ENCODE measurements at places on chromosomes 5 and 9.

- DNase-seq: no peak
Measured at GRCh38 chr5:180639741-180640610, 9.4 kb downstream of the FLT4 start.

DNA sequence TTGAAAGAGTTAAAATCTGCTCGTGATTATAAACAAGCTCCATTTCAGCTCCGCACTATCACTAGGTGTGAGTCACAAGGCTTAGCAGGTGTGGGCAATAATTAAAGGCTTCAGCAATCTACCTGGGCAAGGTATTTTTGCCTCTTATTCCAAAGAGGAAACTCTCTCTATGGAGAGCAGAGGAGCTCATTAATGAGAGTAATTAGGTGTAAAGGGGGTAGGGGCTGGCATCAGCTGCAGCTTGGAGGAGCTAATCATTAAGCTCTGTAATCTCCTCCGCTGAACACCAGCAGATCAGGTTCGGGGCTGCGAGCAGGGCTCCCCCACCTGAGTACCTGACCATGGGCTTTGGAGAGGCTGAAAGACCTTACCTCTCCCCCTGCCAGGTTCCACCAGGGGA lies 129.2 kb downstream of the CRB2 start:
- DNase-seq: no peak

DNA sequence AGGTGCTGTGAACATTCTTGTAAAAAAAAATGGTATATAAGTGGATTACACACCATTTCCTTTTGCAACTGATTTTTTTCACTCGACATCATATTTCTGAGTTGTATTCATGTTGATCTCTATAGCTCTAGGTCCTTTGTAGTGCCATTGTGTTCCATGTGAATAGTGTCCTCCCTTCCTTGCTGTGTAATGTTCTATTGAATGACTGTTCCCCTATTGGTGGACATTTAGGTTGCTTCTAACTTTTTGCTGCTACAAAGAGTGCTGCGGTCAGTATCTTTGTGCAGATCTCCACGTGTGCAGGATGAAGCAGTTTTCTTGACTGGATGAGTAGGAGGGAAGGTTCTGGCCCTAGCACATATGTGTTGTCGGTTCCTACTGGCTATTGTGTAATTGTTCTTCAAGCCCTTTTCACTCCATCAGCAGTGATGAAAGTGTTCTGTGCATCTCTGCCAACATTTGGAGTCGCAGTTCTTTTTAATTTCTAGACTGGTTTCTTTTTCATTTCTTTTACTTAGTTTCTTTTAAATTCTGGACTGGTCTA lies 20.2 kb downstream of the DAB2IP start:
- no peak for DNase-seq

GRCh38 chr5:150438873-150439546 lies 10.5 kb downstream of the RPS14 start:
- DNase-seq: no peak

GRCh38 chr9:106758911-106759310 lies 104.1 kb upstream of the ZNF462 start:
- no peak for DNase-seq

DNA sequence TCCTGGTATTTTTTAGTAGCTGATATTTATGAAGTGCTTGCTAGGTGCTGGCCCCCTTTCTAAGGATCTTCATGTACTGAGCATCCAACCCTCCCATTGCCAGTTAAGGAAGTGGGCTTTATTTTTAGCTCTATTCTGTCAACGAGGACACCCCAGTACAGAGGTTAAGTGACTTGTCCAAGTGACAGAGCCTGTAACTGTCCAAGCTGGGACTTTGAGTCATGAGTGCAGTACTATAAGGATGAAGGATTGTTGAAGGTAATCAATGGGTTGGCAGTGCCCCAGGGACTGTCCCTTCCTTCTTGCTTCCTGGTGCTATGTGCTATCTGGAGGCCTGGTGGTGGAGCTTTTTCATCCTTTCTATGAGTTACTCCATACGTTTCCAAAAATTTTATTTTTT lies 18.0 kb upstream of the FABP6 start:
- DNase-seq: no peak

DNA sequence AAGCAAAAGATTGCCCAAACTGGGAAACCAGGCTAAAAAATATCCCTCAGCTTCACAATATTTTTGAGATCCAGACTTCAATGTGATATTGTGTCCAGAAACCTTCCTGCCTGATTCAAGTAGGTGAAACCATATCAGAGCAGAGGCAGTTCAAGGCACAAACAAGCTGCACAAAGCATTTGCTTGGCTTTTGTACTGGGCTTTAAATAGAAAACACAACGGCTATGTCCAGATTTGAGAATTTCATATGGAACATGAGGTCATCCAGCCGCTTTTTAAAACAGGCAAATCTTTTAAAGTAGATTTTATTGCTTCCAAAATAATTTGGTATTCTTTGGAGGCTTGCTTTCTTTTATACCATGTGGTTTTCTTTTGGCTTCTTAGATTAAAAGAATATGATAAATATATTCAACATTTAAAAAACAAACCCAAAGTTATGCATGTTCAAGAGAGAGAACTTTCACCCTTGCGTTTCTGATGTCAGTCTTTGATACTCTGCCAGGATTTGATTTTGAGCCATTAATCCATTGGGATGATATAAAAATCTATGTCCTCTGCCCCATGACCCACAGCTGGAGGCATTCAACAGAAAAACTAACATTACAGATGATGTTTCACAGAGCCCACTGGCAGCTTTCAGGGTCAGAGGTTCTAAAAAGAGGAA lies 29.0 kb upstream of the CCDC112 start:
- DNase-seq: no peak

- DNase-seq: no peak
Measured at GRCh38 chr5:160802592-160802991, 49.4 kb downstream of the ATP10B start.

DNA sequence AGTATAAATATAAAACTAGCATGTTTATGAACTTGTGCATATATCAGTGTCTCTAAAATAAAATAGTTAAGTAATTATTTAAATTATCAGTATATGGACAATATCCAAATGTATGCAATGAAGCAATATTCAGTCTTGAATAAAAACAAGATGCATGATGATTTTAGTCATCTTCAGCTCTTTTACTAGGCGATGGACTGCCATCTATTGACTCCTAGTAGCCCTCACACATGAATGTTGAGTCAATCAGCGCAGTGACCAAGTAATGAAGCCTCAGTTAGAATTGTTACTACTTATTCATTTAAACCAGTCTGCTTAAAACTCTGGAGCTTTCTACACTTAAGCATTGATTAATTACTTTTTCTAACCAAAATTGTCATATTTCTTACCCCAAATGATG lies 92.9 kb upstream of the GRHPR start:
- DNase-seq: peak; percentile 7

DNA sequence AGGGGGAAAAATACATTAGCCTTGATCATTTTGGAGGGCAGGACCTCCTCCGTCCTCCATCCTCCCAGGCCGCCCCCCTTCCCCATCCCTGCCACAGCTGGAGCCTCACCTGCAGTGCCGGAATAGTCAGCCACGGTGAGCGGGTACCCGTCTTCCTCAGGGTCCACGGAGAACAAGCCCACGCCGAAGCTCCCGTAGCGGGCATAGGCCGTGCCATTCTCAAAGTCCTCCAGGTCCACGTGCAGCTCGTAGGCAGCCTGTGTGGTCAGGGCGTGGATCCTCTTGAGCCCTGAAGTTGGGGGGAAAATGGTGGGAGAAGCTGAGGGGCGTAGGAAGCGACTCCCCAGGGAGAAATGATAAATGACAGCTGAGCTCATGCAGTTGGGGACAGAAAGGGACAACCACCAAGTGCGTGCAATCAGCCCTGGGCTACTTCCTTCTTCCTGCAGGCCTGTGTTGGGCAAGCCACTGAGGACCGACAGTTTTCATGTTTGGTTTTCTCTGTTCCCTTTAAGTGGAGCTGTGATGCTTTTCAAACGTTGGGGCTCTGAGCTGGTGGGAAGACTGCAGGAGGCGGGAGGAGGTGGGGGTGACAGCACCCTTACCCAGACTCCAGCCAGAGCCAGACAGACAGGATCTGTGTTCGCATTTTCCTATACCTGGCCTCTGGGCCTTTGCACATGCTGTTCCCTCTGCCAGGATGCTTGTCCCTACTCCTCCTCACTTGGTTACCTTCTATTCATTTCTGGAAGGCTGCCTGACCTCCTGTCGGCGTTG lies 8.7 kb upstream of the QRFP start:
- DNase-seq: no peak

GRCh38 chr9:136140046-136140445 lies 21.4 kb upstream of the TMEM250 start:
- DNase-seq: no peak

DNA sequence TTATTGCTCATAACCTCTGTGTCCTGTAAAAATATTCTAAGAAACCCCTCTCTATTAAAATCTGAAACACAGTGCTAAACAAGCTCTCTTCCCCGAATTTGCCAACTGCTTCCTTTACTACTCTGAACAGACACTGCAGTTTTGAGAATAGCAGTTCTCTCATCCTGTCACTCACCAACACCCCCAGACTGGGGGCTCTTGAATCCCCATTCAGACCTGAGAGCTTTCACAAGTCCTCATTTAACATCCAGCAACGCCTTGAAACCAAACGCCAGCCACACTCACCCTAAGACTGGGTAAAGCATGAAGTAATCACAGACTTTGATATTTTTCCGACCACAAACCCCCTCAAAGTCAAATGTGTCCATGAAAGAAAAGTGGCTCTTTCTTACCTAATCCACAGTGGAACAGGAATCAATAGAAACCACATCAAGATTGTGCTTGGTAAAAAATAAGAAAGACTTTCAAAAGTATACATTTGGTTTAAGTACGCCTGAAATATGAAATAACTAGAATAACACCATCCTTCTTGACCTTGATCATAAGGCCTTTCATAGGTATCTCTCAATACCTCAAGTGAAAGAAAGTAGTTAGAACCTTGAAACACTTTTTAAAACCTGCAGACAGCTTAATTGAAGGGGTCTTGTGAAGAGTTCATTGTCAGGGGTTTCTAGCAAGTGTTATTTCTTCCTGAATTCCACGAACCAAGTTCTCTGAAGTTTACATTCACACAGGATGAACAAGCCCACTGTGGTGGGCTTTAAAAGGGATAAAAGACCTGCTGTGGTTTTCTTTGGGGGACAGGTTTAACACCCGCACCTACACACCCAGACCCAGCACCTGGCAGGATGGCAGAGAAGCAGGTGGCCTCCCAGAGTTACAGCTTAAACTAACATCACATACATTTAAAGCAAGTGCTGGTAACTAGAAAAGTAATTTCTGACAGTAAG lies 412.6 kb downstream of the MLLT3 start:
- peak; percentile 36 for DNase-seq

DNA sequence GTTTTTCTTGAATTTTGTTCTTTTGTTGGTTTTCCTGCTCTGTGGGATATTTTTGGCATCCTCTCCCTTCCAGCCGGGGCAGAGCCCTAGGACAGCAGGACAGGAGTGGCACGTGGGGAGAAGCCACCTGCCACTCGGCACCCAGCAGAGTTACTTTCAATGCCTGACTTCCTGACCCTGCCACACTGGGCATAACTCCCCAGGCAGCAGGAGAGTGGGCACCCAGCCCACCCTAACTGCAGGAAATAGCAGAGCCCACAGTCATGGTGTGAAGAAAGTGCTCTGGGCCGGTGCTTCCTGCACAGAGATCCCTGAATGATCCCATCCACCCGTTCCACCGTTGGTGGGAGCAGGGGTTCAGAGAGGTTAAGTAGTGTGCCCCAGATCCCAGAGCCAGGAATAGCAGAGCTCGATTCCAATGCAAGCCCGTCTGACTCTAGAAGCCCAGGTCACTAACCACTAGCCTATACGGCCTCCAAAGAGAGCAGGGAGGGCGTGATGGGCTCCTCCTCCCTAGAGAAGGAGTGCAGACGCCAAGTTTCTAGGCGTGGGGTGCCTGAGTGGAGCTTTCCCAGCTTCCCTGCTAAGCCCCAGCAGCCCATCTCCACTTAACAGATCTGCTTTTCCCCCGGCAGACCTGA lies 8.1 kb upstream of the NUP214 start:
- DNase-seq: no peak

GRCh38 chr5:181246276-181247049 lies 2.8 kb upstream of the RACK1 start:
- DNase-seq: peak; percentile 78

GRCh38 chr5:158998793-158999325 lies 100.9 kb downstream of the EBF1 start:
- DNase-seq: no peak

- no peak for DNase-seq
Measured at GRCh38 chr5:111859031-111859430, 102.0 kb upstream of the NREP start.

- DNase-seq: no peak
Measured at GRCh38 chr5:169909945-169910344, 70.3 kb downstream of the INSYN2B start.

DNA sequence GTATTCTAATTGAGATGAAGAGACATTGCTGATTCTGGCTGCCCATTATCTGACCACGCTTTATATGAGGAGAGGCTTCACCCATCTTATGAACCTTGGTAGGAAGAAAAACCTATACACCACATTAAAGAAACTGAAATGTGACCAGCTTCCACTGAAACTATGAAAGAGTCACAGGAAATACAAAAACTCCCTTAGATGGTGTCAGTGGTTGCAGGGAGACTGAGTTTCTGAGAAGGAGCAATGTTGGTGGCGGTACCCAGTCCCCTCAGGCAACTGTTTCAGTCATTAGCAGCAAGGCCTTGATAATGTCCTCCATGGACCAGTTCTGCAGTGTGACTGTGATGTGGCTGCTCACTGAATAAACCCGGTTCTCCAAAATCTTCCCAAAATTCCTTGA lies 110.5 kb upstream of the FTMT start:
- no peak for DNase-seq

DNA sequence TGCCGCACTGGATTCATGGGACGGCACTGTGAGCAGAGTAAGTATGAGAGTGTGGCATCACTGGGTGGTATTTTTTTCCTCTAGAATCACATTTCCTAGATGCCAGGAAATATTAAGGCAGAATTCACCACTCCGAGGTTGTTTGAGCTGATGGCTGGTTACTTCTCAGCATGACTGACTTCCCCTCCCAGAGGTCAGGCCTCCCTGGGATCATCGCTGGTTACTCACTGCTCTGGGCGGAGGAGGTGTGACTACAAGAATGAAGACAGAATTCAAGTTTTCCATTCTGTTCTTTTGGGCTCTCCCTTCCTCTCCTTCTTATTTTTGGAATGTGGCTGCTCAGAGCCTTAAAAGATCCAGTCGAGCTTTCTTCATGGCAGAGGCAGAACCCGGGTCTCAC lies 76.6 kb upstream of the PRRC1 start:
- DNase-seq: no peak

- DNase-seq: no peak
Measured at GRCh38 chr5:122665051-122665450, 109.8 kb upstream of the SNX2 start.

GRCh38 chr9:1514776-1515363 lies 464.7 kb downstream of the DMRT2 start:
- DNase-seq: no peak

DNA sequence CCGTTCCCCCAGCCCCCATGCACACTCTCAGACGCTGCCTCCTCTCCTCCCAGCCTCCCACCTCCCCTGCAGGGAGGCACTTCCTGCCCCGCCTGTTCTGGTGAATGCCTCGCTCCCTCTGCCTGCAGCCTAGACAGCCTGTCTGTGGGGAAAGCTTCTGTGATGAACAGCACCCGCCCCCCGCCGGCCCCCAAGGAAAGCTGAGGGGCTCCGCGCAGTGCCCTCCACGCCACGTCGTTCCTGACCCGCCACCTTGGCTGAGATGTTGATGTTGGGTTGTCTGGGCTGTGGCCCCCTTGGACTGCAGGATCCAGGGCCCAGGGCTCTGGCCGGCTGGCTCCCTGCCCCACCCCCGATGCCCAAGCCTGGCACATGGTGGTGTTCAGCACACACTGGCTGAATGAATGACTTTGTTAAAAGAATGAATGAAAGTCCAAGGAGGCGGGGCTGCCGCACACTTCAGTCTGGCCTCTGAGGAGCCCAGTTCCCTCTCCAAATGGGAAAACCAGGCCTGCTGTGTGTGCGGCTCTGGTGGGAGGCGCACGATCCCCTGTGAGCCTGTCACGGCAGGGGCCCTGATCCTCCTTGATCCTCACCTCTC lies 2.1 kb upstream of the MYMK start:
- DNase-seq: no peak

Data from activated CD4-positive, alpha-beta T cell treated with anti-CD3 and anti-CD28 coated beads, Interleukin-2, amount 50 U/mL, for 24 hours (primary cell).